Stimulated activated CD4-positive, alpha-beta T cell treated with anti-CD3 and anti-CD28 coated beads, Interleukin-15, amount 100 ng/mL, for 1 hour (primary cell): ENCODE measurements at places on chromosomes 5 and 9.

DNA sequence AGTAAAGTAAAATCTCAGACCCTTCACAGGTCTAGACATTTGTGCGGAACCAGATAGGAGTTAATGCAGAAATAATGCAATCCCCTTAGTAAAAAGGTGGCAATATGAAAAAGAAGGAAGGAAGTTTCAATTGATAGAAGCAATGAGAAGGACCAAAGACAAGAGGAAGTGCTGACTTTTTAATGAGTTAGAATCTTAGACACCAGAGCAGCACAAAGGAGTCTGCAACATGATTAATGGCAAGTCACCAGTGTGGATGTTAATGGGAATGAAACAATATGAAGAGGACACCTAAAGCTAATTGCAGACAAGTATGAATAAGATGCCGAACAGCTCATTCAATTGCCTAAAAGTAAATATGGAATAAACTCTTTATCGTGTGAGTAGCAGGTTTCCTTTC lies 50.9 kb downstream of the MEGF9 start:
- DNase-seq, result no peak

DNA sequence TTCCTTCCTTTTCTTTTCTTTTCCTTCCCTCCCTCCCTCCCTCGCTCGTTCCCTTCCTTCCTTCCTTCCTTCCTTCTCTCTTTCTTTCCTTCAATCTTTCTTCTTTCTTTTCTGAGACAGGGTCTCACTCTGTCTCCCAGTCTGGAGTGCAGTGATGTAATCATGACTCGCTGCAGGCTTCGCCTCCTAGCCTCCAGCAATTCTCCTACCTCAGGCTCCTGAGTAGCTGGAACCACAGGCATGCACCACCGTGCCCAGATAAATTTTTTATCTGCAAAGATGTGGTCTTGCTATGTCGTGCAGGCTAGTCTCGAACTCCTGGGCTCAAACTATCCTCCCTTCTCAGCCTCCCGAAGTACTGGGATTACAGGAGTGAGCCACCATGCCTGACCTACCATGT lies 81.4 kb downstream of the SPATA31C2 start:
- no peak for DNase-seq

DNA sequence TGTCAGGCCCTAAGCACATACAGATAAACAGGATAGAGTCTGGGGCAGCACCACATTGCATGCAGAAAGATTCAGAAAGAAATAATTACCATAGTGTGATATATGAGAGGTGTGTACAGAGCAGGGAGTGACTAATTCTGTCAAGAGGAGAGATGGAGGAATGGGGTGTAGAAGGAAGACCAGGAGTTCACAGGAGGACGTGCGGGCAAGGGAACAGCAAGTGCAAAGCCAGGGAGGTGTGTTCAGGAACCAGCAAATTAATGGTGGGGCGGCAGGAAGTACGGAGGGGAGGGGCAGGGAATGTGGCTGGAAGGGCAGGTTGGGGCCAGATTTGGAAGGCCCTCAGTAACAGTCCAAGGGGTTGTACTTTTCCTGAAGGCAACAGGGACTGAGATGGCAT lies 17.4 kb downstream of the EGR1 start:
- DNase-seq, result no peak

GRCh38 chr9:97640325-97640724 lies 6.7 kb downstream of the NCBP1 start:
- no peak for DNase-seq

DNA sequence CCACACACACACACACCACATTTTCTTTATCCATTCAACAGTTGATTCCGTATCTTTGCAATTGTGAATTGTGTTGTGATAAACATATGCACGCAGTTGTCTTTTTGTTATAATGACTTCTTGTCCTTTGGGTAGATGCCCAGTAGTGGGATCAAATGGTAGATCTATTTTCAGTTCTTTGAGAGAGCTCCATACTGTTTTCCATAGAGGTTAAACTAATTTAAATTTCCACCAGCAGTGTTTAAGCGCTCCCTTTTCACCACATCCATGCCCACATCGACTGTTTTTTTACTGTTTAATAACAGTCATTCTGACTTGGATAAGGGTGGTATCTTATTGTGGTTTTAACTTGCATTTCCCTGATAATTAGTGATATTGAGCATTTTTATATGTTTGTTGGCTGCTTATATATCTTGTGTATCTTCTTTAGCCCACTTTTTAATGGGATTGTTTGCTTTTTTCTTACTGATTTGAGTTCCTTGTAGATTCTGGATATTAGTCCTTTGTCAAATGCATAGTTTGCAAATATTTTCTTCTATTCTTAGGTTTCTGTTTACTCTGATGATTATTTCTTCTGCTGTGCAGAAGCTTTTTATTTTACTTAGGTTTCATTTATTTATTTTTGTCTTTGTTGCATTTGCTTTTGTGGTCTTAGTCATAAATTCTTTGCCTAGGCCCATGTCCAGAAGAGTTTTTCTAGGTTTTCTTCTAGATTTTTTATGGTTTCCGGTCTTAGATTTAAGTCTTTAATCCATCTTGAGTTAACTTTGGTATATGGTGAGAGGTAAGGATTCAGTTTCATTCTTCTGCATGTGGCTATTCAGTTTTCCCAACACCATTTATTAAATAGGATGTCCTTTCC lies 82.4 kb downstream of the SH3RF2 start:
- DNase-seq, result no peak
